ENCODE measurements at places on chromosomes 3 and 15. TPM values are rescaled to one million over a fixed set of nuclear protein-coding genes. Genes with fewer than 3 reads are reported as not detected.

Gene AGBL1
- total RNA-seq, result not detected

Gene AP3B2
- 0.17 TPM for total RNA-seq

Gene DLL4
- total RNA-seq, result 0.11 TPM

Gene CLRN1
- not detected for total RNA-seq

Gene DRD3
- total RNA-seq, result not detected

Gene ECE2
- not detected for total RNA-seq

Gene TGM4
- not detected for total RNA-seq

Gene ZPLD1
- not detected for total RNA-seq

Gene ETV5
- 2.0 TPM for total RNA-seq

Gene LSAMP
- not detected for total RNA-seq

Gene ZFAND6
- total RNA-seq, result 58.3 TPM

Gene RBM5
- total RNA-seq, result 256 TPM

Gene CACNA2D2
- 2.1 TPM for total RNA-seq

Gene TTLL13
- total RNA-seq, result 0.47 TPM

Gene ACKR2
- total RNA-seq, result 3.7 TPM

Gene COL6A5
- not detected for total RNA-seq

Gene MKRN2OS
- total RNA-seq, result not detected
